ENCODE measurements at places on chromosomes 5 and 9.

- no peak for DNase-seq
Observed at GRCh38 chr5:111552896-111553295, 40.6 kb upstream of the STARD4 start.

DNA sequence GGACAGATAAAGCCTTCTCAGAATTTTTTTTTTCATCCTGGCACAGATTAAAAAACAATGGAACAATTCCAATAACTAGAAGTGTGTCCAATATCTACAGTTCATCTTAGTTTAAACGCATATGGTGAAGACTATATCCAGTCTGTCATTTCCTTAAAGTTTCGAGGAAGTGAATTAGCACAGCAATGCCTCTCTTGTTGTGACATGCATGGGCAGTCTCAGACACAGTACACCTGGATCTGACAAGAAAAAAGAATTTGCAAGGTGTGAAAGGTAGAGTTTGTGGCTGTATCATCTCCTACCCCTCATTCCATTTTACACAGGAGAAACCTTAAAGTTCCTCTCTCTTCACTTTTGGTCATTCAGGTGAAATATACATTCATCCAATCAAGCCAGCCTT, 100.6 kb upstream of the ADAMTS19 start:
- no peak for DNase-seq

GRCh38 chr9:95574176-95574575, 57.4 kb upstream of the PTCH1 start:
- DNase-seq: no peak

GRCh38 chr9:135359764-135360163, 119.8 kb upstream of the PPP1R26 start:
- DNase-seq: no peak

GRCh38 chr5:141914199-141914743, 9.4 kb upstream of the DELE1 start:
- no peak for DNase-seq

DNA sequence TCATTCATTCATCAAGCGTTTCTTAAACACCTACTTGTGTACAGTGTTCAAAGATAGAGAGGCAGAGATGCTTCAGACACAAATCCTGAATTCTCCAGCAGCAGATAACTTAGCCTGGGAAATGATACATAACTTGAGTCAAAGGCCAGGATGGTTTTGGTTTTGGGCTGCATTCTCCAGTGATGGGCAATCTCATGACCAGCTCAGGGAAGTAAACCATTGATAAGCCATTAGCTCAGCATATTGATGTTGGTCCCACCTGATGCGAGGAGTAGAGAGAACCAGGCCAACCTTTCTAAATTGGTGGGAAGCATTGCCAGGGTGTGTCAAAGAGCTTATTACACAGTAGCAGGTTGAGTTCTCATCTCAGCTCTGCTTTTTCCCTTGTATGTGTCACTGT, 53.0 kb downstream of the SH3RF2 start:
- DNase-seq: no peak

- no peak for DNase-seq
Observed at GRCh38 chr5:9069650-9070049, 476.2 kb downstream of the SEMA5A start.

DNA sequence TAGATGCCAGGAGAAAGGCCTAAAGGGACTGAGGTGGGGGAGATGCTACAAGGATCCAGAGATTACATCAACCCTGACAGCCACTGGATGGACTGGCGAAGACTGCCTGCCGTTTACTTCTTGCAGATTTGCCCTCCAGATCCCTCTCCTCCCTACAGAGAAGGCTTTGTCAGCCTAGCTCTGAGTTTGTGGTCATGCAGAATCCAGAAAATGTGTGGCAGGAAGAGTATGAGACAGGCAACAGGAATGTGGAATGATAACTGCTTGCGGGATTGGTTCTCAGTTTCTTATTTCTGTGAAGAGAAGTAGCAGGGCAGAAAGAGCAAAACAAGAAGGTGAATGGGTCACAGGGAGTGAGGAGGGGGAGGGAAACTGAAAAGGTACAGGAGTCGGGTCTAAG, 129.6 kb downstream of the TLE1 start:
- no peak for DNase-seq

DNA sequence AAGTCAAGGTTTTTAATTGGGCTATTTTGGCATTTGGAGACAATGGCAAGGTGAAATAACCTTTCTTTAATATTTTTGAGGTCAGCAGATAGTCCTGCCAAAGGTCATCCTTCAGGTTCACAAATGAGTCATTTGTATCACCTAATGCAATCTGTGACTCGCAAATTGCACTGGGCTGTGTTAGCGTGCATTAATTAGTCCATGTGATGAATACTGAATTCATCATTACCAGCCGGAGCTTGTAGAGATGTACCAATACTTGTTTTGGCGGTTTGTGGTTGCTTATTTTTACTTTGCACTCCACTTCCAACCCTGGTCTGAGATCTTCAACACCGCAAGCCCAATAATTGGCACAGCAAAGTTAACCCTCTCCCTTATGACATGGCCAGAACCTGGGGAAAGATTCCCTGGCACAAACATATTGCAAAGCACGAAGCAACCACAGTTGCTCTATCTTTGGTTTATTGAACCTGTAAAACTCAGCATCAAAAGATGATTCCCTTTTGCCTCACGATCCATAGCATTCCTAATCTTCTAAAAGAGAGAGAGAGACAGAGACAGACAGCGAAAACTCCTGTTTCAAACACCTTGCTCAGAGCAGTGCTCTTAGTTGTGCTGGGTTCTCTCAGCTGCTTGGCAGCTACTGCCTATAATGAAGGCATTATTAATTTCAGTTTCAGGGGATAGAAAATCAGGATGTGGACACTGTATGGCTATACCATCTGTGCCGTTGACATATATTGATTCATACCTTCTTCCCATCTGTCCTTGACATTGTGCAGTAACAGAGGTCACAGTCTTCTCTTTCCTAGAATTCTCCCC, 178.1 kb downstream of the EBF1 start:
- DNase-seq: no peak

DNA sequence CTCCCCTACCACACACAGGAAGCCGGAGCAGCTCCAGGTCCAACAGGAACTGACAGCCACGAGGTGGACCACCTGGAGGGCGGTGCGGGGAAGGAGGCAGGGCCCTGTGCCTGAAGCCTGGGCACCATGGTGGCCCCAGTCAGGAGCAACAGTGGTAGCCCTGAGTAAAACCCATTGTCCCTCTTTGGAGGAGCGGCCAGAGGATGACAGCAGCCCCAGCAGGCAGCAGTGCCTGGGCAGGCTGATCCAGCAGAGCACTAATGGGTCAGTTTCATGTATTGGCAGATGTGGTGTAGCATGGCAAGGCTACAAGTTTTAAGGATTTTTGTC, 47.7 kb upstream of the GARNL3 start:
- DNase-seq: no peak

DNA sequence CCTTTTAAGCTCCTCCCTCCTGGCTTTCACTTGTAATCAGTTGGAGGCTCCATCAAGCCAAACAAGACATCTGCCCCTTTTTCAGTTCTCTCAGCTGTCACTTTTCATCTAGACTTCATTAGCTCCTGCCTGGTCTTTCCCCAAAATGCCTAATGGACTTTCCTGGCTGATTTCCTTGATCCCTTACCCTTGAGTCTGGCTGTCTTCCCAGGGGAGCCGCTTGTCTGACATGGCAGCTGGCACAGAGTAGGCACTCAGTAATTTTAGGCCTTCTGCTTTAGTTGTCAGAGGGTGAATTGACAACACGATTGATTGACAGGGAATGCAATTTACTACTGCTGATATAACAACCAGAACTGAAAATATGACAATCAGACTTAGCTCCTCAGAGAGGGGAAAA, 2.1 kb downstream of the C9orf153 start:
- no peak for DNase-seq

DNA sequence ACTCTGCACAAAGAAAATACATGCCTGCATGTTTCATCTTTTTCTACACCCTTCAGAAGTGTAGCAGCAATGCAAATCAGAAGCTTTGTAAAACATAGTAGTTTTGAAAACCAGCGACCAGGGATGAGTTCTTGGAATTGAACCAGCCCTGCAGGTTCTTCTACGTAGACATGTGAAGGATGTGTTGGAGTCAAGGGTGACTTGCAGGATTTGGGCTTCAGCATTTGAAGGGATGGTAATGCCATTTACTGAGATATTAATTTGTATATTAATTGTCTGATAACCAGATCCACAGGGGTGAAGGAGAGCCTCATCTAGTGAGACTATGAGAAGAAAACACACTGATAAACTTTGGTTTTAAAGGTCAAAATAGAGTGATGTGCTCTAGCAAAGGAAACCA, 72.4 kb downstream of the KIAA1958 start:
- DNase-seq: no peak

All from stimulated activated CD8-positive, alpha-beta memory T cell treated with anti-CD3 and anti-CD28 coated beads, Interleukin-4, amount 100 ng/mL, for 1 hour (primary cell).